Right renal cortex interstitium (tissue), 3 donors: ENCODE measurements at places on chromosomes 13 and 19.

- no peak for DNase-seq
Measured at GRCh38 chr19:39906283-39906682, 28.2 kb downstream of the FCGBP start.

DNA sequence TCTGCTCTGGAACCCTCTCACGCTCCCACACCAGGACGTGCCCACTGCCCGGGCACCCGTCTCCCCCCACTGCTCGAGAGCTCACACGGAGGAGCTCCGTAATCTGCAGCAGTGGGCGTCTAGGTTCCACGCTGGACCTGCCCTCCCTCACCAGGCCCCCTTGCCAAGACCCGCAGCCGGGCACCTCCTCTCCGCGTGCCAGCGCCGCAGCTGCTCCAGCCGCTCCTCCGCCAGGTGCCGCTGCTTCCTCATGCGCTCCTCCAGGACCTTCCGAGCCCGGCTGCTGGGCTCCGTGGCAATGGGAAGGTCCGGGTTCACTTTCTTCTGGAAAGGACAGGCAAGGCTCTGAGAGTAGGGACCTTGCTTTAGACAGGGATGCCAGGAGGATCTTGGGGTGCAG is 35.0 kb upstream of the MATK start:
- no peak for DNase-seq

DNA sequence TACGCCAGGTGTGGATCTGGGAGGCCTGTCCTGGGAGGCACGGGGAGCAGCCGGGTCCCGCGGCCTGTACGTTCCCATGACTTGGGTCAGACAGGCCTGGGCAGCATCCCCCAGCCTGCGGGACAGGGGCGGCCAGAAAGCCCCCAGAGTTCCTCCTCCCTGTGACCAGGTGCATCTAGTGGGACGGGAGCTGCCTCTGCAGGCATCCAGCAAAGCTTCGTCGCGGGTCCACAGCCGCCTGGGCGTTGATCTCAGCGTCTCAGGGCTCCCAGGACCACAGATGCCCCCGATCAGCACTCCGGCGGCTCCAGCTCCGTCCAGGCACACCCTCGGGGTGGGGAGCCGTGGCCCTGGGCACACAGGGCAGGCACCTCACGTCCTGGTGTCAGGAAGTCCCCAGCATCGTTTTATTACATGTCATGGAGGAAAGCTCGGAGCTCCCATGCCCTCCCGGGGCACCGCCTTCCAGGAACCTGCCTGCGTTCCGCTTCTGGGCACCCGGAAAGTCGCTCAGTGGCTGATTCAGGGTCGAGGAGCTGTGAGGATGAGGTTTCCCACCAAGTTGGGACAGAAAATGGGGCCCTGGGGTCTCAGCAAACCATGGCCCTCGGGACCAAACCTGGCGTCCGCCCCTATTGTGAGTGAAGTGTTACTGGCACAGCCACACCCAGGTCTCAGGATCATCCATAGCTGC is 1.5 kb upstream of the GZMM start:
- DNase-seq, result no peak

GRCh38 chr13:99740251-99740979 is 231.2 kb downstream of the ZIC5 start:
- DNase-seq, result no peak

DNA sequence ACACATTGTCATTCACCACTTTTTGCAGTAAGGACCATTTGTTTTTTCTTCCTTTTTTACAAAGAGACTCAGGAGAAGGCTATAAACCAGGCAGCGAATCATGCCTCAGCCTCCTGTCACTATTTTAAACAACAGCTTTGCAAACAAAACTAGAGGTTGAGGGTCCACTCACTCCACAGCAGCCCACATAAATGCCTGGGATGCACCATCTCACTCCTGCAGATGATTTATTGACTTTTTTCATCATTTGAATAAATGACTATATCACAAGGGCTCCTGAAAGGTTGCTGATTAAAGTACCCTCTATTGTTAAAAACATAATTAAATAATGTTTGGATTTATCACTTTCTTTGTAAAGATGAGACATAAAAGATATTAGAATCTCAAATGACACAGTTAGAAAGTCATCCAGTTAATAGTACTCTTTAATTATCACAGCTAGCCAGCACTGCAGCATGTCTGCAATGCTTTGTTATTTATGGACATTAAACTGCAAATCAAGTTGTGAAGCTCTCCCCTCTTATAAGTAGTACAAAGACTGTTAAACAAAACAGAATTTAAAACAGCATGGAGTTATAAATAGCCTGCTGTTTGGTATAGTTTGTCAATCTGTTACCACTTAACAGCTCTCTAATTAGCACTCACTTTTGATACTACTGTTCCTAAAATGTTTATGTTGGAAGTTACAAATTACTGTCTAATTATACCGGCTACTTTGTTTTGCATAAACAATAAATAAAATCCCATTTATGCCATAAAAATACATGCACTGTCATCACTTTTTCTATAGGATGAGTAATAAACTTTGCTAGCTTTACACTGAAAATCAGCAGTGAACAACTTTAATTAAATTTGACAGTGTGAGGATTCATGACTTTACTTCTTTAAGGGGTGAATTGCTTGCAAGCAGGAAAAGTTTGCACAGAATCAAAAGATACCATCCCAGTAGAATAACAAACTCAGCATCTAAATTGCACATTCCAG is 853.2 kb downstream of the UQCRFS1 start:
- DNase-seq, result no peak

GRCh38 chr13:79516595-79516994 is 35.6 kb downstream of the NDFIP2 start:
- no peak for DNase-seq

DNA sequence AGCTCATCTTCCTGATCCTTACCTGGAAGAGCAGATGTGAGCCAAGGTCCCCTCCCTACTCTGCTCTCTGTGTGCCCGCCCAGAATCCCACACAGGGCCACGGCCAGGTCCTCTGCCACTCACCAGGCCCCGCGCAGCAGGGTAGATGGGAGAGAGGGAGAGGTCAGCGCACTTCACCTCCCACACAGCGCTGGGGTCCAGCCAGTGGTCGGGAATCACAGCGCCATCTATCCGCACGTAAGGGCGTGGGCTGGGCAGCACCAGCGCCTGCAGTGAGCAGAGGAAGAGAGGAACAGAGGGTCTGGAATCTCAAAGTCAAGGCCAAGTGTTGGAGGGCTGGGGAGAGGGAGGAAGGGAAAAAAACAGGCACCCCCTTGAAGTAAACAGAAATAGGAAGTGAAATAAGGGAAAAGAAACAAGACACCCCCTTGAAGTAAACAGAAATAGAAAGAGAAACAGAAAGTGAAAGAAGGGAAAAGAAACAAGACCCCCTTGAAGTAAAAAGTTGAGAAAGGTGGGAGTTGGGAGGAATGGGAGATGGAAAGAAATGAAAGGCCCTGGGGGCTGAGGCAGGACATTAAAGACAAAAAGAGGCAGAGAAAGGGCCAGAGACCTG is 7.0 kb upstream of the PLA2G4C start:
- DNase-seq, result no peak
